ENCODE measurements at places on chromosomes 3 and 15.

DNA sequence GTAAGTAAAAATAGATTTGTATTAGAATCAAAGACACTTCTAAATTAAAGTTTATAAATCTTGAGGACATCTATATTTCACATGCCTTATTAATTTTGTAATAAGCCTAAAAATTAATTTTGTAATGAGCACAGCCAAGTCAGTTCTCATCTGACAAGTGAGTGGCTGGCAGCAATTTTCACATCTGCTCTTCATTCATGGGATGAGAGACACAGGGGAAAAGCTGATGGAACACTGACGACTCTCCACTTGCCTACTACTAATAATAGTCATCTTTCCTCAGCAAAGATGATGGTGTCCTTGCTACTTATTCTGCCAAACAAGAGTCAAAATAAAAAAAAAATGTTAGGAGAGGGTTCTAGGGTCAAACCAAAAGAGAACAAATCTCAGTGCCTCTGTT is 14.4 kb upstream of the CMSS1 start:
- no peak for DNase-seq

DNA sequence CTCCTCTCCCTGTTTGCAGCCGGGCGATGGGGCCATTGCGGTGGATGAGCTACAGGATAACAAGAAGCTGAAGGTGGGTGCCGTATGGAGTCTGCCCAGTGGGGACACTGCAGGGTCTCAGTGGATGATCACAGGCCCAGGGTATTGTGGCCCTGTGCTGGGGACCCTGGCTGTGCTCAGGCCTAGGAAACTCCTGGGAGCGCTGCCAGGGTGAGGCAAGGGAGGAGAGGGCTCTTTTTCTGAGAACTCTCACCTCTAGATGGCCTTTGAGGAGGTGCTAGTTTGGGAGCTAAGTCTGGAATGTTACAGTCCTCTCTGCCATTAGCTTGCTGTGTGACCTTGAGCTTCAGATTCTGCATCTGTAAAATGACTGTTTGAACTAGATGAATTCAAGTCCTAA is 16.4 kb downstream of the SLC24A1 start:
- no peak for DNase-seq

DNA sequence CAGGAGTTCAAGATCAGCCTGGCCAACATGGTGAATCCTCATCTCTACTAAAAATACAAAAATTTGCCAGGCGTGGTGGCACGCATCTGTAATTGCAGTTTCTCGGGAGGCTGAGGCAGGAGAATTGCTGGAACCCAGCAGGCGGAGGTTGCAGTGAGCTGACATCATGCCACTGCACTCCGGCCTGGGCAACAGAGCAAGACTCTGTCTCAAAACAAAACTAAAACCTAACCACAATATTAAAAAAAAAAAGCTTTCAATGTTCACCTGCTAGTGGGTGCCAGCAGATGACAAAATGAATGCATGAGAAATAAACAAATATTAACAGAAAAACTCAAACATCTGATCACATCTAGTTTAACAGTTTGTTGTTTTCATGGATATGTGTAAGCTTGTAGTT is 9.0 kb downstream of the SLC24A1 start:
- no peak for DNase-seq

DNA sequence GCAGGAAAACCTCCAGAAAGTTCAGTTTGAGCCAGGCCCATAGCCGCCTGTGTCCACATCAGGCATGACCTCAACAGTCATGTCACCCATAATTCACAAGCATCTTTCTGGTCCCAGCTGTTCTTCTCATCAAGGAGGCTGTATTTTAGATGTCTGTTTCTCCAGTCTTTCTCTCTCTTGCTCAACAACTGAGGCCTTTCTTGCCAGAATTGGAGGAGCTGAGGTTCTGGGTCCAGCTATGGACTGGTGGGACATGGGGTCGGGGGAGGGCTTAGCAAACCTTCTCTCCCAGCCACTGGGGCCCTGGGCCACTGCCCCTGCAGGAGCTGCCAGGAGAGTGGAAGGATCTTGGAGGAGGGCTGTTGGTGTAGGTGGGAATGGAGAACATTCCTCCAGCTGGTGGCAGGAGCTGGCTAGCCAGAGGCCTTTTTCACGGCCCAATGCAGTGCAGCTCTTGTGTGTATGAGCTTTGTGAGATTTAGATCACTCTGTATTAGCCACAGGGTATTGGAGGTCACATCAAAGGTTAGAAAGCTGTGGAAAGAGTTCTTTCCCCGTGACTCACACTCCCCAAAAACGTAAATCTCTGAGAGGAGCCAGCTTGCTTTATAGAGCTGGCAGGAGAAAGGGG is 23.5 kb downstream of the MAGEF1 start:
- DNase-seq = peak; percentile 72

DNA sequence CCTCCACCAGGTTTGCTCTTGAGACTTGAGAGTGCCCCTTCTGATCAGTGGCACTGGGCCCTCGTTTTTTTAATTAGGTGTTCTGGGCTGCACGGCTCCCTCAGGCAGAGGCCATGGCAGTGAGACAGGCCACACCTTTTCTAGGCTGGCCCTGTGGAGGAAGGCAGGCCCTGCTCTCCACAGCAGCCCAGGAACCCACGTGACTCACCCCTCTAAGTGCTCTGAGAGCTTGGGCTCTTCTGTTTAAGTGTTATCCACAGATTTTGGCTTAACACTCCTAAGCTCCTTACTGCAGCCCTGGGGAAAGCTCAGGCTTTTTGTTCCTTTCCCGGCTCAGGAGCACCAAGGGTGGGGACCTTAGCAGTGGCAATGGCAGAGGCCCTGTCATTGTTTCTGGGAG is 463.2 kb upstream of the GBE1 start:
- DNase-seq = no peak

DNA sequence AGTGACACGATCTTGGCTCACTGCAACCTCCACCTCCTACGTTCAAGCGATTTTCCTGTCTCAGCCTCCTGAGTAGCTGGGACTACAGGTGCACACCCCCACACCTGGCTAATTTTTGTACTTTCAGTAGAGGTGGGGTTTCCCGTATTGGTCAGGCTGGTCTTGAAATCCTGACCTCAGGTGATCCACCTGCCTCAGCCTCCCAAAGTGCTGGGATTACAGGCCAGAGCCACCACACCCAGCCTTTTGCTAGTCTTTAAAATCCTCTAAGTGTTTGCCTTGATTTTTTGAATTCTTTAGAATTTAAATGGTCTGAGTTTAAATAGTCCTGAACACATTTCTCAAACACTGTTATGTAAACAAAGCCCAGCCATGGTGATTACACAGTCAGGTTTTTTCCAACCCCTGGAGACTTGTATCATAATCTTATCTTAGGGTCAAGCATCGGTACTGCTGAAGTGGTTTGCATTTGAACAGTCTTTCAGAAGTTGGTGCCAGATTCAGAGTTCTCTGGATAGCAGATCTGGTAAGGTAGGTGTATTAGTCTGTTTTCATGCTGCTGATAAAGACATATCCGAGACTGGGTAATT is 28.2 kb upstream of the PIAS1 start:
- no peak for DNase-seq

- DNase-seq = no peak
Measured at GRCh38 chr3:197508461-197508860, 47.3 kb downstream of the BDH1 start.

- DNase-seq = no peak
Measured at GRCh38 chr15:39279311-39279710, 301.6 kb upstream of the THBS1 start.

DNA sequence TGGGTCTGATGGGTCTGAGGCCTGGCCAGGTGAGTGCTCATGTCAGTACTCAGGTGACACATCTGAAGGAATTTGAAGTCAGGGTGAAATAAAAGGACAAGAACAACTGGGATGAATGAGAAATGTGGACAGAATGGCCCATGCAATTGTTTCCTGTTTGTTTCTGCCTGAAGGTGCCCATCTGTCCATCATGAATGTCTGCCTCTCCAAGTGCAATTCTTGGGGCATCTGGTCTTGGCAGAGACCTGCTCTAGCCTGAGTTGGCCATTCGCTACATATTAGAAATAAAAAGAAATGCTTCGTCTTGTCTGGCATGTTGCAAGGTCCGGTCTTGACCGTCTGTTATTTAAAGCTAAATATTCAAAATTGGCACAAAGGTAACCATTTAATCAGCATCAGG is 142.0 kb upstream of the AGBL1 start:
- no peak for DNase-seq

DNA sequence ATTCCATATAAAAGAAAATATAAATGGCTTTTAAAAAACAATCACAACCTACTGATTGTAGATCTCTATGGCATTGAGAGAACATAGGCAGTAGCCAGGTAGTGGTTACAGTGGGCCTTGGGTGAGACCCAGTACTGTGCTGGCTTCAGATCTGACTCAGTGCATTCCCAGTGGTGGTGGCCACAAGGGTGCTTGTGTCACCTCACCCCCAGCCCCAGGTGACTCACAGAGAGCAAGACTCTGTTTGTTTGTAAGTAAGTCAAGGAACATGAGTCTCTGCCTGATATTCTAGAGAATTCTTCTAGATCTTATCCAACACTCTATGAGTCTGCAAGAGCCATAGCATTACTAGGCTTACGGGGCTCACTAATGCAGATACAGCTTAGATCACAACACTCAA is 118.8 kb upstream of the AZI2 start:
- DNase-seq = no peak

GRCh38 chr3:24067483-24067882 is 122.4 kb downstream of the NR1D2 start:
- DNase-seq = no peak

GRCh38 chr3:116301422-116301821 is 143.9 kb downstream of the LSAMP start:
- no peak for DNase-seq

- DNase-seq = no peak
Measured at GRCh38 chr3:189049458-189050236, 122.1 kb upstream of the TPRG1 start.

GRCh38 chr3:140018556-140018955 is 83.6 kb downstream of the CLSTN2 start:
- no peak for DNase-seq

GRCh38 chr3:13316603-13317002 is 103.5 kb downstream of the NUP210 start:
- no peak for DNase-seq

DNA sequence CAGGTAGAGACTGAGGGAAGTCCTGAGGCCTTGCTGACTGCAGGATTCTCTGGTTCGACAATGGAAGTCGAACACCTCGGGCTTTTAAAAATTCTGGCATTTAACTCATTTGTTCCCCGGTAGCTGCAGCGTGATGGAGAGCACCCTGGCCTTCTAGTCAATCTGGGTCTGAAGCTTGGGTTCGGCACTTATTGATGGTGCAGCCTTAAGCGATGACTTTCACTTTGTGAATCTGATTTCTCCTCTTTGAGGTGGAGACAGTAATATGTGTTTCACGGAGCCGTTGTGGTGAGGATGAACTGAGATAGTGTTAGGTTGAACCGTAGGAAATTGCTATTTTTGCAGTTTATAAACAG is 621 bp upstream of the PARP6 start:
- no peak for DNase-seq

DNA sequence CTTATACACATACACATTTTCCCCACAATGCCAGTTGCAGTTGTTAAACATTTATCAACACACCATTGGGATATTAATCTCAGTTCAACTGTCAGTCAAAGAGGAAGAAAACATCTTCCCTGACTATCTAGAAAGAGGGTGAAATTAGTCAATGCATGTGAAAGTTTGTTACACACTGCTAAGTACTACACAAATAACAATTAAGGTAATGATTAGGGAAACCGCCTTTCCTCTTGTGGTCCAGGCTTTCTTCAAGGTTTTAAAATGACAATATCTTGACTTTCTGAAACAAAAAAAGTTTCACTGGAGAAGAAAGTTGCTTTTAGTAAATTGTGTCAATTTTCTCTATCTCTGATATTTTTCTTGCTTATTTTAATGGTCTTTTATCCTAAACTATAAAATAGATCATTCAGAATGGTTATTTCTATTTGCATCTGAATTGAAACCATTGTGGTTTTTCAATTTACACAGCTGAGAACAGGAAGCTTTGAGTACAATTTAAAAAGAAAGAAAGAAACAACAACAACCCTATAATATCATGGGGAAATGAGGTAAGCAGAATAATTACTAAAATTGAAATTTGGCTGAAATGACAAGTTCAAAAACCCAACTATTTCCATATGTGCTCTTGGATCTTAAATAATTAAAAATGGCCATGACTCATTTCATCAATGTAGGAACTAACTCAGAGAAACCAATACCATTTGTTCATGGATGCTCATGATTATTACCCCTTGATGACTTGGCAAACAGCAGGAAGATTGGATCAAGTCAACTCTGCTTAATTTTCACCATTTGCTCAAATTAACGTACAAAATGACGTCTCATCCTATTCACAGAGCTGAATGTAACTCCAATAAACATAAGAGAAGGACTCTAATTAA is 31.7 kb downstream of the GPR149 start:
- DNase-seq = no peak

DNA sequence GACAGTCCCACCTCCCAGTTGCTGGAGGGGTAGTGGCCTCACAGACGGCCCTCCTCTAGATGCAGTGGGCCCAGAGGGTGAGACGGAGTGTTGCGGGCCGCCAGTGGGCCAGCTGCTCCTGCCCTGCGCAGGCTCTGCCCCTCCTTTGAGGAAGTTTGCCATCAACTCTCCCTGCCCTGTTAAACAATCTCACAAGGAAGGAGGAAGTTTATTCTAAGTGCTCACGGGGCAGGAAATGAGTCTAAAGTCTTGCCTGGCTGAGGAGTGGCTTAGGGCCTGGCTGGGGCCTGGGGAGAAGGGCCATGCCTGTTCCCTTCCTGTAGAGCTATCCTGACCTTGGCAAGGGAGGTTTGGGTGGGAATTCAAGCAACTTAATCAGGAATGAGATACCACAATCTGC is at the start of gene FAM3D:
TSS of gene FAM3D (minus strand) at position 92 of the 400 bp plus-strand sequence. CDS start 11,211 bp downstream, outside the sequence.
- no peak for DNase-seq

DNA sequence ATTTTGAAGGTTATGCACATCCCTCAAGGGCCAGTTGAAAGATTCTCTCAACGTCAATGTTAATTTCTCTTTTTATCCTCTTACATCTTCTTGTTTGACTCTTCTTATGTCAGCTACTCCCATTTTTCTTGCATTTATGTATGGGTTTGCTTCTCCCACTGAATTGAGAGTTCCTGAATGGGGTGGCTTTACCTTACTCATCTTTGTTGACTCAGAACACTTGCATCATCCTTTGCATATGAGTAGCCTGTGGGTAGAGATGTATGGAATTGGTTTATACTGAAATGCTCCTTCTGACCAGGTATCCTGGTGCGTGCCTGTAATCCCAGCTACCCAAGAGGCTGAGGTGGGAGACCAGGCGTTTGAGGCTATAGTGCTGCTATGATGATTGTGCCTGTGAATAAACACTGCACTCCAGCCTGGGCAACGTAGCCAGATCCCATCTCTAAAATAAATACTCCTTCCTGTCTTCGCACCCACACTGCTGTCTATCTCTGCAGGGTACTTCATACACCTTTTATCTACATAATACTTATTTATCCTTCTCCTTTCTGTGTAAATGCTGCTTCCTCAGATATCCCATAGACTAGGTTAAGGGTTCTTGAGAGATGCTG is 123.6 kb upstream of the DPH6 start:
- no peak for DNase-seq
